ENCODE measurements at places on chromosomes 16 and 17. TPM values are rescaled to one million over a fixed set of nuclear protein-coding genes. Genes with fewer than 3 reads are reported as not detected.
A peak's percentile ranks its signal among the peaks of the same experiment; 100 is the strongest.

- H3K27ac ChIP-seq, result no peak overlapping the region
- H3K27me3 ChIP-seq, result no peaks in the 10 kb centered on the region
- no peaks in the 10 kb centered on the region for H3K4me1 ChIP-seq
- peaks cover 10% of the 10 kb centered on the region for H3K36me3 ChIP-seq
Measured at GRCh38 chr17:28142305-28142704, 99.8 kb downstream of the NLK start.

- H3K27ac ChIP-seq, result no peak overlapping the region
- no peaks in the 10 kb centered on the region for H3K36me3 ChIP-seq
- no peak overlapping the region for H3K4me3 ChIP-seq
- no peaks in the 10 kb centered on the region for H3K4me1 ChIP-seq
- H3K27me3 ChIP-seq, result no peaks in the 10 kb centered on the region
Measured at GRCh38 chr16:65283181-65283651, 161.4 kb upstream of the CDH11 start.

GRCh38 chr16:9817586-9817985, 364.6 kb downstream of the GRIN2A start:
- peaks cover 8% of the 10 kb centered on the region for H3K27me3 ChIP-seq
- no peak overlapping the region for H3K27ac ChIP-seq
- no peaks in the 10 kb centered on the region for H3K36me3 ChIP-seq

Gene LITAFD
- polyA plus RNA-seq, result not detected

DNA sequence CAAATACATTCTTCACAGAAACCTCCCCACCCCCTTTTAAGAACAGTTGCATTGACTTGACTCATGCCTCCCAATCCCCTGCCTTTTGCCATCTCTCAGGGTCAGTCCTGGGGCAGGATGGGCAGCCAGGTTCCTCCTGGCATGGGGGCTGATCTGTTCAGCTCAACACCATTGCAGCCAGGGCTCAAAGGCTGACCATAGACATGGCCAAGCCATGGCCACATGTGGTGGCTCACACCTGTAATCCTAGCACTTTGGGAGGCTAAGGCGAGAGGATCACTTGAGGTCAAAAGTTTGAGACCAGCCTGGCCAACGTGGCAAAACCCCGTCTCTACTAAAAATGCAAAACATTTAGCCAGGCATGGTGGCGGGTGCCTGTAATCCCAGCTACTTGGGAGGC, 14.1 kb downstream of the ATP2C2 start:
- H3K36me3 ChIP-seq, result peaks cover 4% of the 10 kb centered on the region
- H3K4me3 ChIP-seq, result no peak overlapping the region
- DNase-seq, result no peak
- H3K4me1 ChIP-seq, result no peaks in the 10 kb centered on the region

Gene NHERF2
- polyA plus RNA-seq, result not detected

Gene KLHL10
- polyA plus RNA-seq, result not detected

Gene RTN4RL1
- polyA plus RNA-seq, result not detected

GRCh38 chr17:17556671-17557070, 34.8 kb downstream of the PEMT start:
- no peaks in the 10 kb centered on the region for H3K36me3 ChIP-seq
- H3K27ac ChIP-seq, result no peak overlapping the region
- no peak for DNase-seq
- H3K4me3 ChIP-seq, result no peak overlapping the region
- no peaks in the 10 kb centered on the region for H3K27me3 ChIP-seq

DNA sequence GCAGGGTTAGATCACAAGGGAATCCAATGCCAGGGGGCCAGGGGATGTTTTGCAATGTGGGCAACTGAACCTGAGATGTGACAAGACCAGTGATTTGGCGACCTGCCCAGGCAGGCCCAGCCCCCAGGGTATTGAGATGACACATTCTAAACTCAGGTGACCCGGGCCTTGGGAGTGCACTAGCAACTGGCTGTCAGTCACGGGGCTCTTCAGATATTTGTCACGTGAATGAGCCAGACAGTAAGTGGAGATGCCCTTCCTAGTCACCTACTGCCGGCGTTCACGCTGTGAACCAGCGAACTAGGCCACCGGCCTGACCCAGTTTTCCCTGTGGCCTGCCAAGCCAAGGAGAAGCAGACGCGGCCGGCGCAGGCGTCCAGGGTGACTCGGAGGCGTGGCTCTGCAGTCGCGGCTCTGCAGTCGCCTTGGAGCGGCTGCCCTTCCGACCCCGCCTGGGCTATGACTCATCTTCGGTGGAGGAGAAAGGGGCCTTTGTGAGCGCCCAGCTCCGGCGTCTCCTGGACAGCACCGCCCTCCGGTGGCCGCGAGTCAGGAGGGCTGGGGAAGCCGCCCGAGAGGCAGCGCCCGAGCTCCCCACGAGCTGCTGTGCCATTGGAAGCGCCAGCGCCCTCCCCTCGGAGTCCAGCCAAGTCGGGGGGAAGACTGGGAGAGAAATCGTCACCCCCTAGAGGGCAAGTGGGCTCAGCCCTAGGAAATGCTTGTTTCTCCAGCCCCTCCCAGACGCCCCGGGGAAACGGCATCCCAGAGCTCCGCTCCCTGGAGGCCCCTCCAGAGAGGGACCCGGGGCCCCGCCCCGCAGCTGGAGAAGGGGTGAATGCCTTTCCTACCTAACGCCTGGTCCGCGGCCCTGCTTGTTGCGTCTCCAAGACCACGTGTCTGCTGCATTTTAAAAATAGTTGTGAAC, 38.8 kb downstream of the WSB1 start:
- peaks cover 22% of the 10 kb centered on the region for H3K4me1 ChIP-seq
- H3K36me3 ChIP-seq, result no peaks in the 10 kb centered on the region
- DNase-seq, result peak; percentile 80

Gene CCL13
- polyA plus RNA-seq, result not detected

GRCh38 chr17:79137789-79138165, 63.2 kb downstream of the ENGASE start:
- H3K4me3 ChIP-seq, result no peak overlapping the region
- no peak for DNase-seq
- H3K27ac ChIP-seq, result no peak overlapping the region

Gene WFDC1
- polyA plus RNA-seq, result not detected

DNA sequence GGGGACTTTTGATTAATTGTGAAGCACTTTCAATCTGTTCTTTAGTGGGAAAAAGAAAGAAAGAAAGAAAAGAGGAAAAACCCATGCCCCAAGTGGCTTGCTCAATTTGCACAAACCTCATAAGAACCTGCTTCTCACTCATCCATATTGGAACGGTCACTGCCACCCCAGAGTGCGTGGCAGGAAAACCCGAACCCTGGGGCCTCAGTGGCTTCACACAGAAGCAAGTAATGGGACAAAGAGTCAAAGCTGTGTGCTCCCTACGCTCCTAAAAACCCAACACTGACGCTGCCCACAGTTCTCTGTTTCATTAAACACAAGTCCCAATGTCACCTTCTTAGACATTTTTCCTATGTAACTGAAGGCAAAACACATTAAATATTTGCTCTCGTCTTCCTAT, 1.2 kb downstream of the SLC6A4 start:
- peaks cover 78% of the 10 kb centered on the region for H3K27me3 ChIP-seq
- DNase-seq, result no peak
- peaks cover 47% of the 10 kb centered on the region for H3K4me1 ChIP-seq
- H3K4me3 ChIP-seq, result no peak overlapping the region

Gene EMP2
- not detected for polyA plus RNA-seq

- H3K36me3 ChIP-seq, result no peaks in the 10 kb centered on the region
- peak overlapping the region; percentile 68 for H3K4me3 ChIP-seq
- peaks cover 4% of the 10 kb centered on the region for H3K27me3 ChIP-seq
- no peak for DNase-seq
Measured at GRCh38 chr16:70686376-70687101, 686 bp upstream of the MTSS2 start.

- no peaks in the 10 kb centered on the region for H3K36me3 ChIP-seq
- peak overlapping the region; percentile 91 for H3K4me3 ChIP-seq
- H3K27ac ChIP-seq, result peak overlapping the region; percentile 84
- H3K27me3 ChIP-seq, result peaks cover 31% of the 10 kb centered on the region
- peaks cover 20% of the 10 kb centered on the region for H3K4me1 ChIP-seq
Measured at GRCh38 chr17:1267471-1267943, 2.7 kb upstream of the BHLHA9 start.

DNA sequence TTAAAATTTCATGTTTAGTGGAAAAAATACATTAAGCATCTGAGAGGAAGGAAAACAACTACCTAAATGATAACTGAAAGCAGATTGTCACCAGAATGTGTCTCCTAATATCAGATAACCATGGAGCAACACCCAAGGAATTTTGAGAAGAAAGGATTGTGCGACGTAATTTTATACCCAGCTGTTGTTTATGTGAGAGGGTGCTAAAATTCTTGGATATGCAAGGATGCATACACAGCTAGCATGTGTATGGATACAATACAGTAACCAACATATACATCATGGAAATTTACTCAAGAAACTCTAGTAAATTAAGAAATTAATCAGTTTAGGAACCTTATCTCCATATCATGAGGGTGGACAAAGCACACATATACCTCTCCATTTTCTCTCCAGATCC, 290.9 kb downstream of the HS3ST3A1 start:
- no peaks in the 10 kb centered on the region for H3K4me1 ChIP-seq
- DNase-seq, result no peak
- H3K27me3 ChIP-seq, result no peaks in the 10 kb centered on the region
- H3K27ac ChIP-seq, result no peak overlapping the region
- no peaks in the 10 kb centered on the region for H3K36me3 ChIP-seq

DNA sequence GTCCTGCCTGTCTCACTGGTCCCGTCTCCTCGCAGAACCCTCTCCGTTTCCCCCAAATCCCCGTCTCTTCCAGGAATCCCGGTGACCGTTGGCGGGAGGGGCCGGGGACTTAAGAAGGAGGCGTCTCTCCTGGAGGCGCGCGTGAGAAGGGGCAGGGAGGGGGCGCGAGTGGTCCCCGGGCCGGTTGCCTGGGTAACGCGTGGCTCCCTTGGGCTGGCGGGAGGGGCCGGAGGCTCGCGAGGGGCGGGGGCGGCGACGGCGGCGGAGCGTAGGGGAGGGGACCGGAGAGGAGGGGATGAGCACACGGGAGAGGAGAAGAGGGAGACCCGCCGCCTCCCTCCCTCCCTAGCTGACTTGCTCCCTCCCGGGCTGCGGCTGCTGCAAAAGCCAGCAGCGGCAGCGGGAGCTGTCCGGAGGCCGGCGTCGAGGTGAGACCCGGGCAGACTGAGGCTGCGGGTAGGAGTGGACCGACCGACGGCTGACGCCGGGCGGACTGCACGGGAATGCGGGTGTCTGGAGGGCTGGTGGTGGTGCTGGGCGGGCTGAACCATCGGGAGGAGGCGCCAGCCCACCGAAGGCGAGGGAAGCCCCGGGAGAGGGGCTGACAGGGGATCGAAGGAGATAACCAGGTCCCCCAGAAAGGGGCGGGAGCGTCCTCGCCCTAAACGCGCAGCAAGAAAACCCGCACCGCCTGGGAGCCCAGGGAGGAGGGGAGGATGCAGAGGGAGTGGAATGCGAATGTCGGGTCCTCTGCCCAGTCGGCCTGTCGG, at the start of gene PRRT2:
Gene PRRT2, plus strand, starts transcription at position 298 of the 770 bp plus-strand sequence. CDS start 862 bp downstream, outside the sequence.
- no peaks in the 10 kb centered on the region for H3K27me3 ChIP-seq
- peak within 1 kb of the TSS; percentile 89 for H3K4me3 ChIP-seq
- H3K36me3 ChIP-seq, result no peaks in the 10 kb centered on the region

GRCh38 chr17:17982801-17983200, 10.1 kb downstream of the DRC3 start:
- H3K27ac ChIP-seq, result no peak overlapping the region
- no peak for DNase-seq
- H3K27me3 ChIP-seq, result no peaks in the 10 kb centered on the region
- no peak overlapping the region for H3K4me3 ChIP-seq
- H3K4me1 ChIP-seq, result peaks cover 9% of the 10 kb centered on the region
- no peaks in the 10 kb centered on the region for H3K36me3 ChIP-seq

DNA sequence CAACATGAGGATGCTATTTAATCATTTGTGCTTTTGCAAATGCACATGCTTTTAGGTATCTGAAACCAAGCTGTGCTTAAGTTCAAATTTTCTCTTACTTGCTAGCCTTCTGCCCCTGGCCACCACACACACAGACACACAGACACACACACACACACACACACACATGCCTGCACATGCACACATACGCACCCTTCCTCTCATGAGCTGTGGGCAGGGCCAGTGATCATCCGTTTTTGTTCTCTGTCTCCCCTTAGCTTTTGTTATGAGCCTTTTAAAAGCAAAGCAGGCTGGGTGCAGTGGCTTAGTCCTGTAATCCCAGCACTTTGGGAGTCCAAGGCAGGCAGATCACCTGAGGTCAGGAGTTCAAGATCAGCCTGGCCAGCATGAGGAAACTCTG, 34.2 kb downstream of the CD300LF start:
- H3K4me3 ChIP-seq, result peak overlapping the region; percentile 70
- DNase-seq, result no peak
- H3K27me3 ChIP-seq, result peaks cover 20% of the 10 kb centered on the region
- peaks cover 12% of the 10 kb centered on the region for H3K36me3 ChIP-seq
- H3K27ac ChIP-seq, result peak overlapping the region; percentile 57
- H3K4me1 ChIP-seq, result peaks cover 22% of the 10 kb centered on the region

DNA sequence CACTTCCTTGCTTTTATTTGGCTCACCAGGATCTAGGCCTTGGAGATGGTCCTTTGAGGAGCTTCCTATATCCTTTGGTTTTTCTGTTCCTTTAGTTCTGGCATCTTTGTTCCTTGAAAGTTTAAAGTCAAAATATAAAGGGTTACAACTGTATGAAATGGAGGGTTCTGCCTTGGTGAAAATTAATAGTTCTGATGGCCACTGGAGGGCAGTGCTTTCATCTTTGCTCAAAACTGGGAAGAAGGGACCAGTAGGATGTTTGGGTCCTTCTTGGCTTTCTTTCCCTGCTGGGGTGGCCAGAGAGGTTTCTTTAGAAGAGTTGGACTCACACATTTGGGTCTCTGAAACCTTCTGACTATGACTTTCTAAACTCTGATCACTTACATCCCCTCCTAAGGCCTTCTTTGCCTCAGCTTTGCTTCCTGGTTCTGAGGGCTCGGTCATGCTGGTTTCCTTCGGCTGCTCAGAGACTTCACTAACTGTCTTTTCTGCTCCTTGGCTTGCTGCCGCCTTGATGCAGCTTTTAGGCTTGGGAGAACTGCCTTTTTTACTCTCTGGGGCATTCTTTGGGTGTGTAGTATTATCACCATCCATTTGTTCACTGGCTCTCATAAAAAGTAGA, 10.9 kb upstream of the ITGA2B start:
- H3K4me1 ChIP-seq, result peaks cover 15% of the 10 kb centered on the region
- H3K36me3 ChIP-seq, result peaks cover 18% of the 10 kb centered on the region
- no peak overlapping the region for H3K27ac ChIP-seq
- H3K27me3 ChIP-seq, result no peaks in the 10 kb centered on the region

DNA sequence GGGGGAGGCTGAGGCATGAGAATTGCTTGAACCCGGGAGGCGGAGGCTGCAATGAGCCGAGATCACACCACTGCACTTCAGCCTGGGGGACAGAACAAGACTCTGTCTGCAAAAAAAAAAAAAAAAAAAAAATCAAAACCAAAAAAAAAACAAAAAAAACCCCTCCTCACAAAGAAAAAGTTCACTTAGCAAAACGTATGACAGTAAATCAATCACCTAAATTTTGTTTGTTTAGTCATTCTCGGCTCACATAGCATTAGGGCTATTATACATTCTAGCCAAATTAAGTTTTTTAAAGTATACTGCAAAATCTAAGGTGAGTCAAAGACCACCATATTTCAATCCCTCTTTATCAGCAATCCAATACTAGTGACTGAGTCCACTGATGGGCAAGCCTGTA, 5.7 kb downstream of the ZNF652 start:
- no peak for DNase-seq
- H3K27ac ChIP-seq, result no peak overlapping the region
- H3K4me3 ChIP-seq, result no peak overlapping the region
- H3K27me3 ChIP-seq, result no peaks in the 10 kb centered on the region

GRCh38 chr17:65065906-65066305, 9.4 kb upstream of the GNA13 start:
- H3K27ac ChIP-seq, result peak overlapping the region; percentile 93
- peaks cover 6% of the 10 kb centered on the region for H3K4me1 ChIP-seq
- no peak for DNase-seq
- no peak overlapping the region for H3K4me3 ChIP-seq
- H3K36me3 ChIP-seq, result no peaks in the 10 kb centered on the region
